HL-60 (cell line): ENCODE measurements at places on chromosomes 12 and 14.

GRCh38 chr12:51275088-51275487, 4.9 kb upstream of the SMAGP start:
- no peak for DNase-seq

GRCh38 chr12:122366685-122367475, 55.6 kb downstream of the CLIP1 start:
- DNase-seq: peak; percentile 18

DNA sequence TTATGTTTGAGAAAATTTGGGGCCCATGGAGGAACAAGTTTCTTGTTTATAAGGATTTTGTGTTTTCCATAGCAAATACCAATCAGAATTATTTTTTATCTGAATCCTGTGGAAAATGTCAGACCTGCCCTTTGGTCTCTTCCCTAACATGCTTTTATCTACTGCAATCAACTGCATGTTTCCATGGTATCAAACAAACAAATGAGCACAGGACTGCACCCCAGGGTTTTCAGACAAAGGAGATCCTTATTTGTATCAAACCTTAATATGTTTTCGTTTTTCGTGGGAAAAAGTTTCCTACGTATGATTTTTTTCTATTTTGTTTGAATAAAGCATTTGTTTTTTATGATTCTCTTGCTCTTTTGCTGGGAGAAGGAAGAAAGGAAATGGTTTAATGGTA, 91.1 kb downstream of the GPR135 start:
- no peak for DNase-seq

GRCh38 chr12:59861635-59862034, 265.8 kb downstream of the SLC16A7 start:
- DNase-seq: no peak

- DNase-seq: peak; percentile 92
These were observed 16.2 kb downstream of the PYGL start for GRCh38 chr14:50928002-50928635.

DNA sequence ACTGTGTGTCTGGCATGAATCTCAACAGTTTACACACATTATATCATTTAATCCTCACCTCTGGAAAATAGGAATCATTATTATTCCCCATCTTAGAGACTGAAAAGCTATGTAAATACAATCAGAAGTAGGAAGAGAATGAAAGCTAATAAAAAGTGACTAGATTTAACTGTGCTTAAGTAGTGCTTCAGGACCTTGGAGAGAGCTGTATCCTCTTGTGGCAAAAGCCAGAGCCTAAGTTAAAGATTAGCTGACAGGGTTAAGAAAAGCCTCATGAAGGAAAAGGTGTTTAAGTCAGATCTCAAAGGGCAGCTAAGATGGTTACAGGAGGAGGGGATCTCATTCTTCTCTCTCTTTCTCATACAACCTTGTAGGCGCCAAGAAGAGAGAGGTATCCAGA, 65.3 kb upstream of the TMEM233 start:
- DNase-seq: no peak

GRCh38 chr12:9673404-9674225, 4.1 kb downstream of the CLEC2D start:
- DNase-seq: no peak

- no peak for DNase-seq
These were observed 21.3 kb downstream of the GCH1 start for GRCh38 chr14:54881235-54881760.

DNA sequence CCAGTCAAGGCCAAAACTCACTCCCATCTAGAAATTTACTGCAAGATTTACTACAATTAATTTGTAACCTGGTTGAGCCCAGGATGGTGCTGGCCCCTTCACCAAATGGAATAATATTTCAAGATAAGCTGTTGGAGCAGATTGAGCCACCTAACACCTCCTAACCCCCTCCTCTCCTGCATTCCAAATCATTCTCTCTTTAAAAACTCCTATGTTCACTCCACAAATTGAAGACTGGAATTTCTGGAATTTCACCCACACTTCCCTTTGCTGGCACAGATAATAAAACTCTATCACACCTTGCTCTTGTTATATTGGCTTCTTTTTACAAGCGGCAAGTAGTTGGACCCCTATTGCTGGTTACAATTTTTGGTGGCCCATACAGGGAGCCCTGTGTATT, 41.7 kb downstream of the MIS18BP1 start:
- no peak for DNase-seq

GRCh38 chr14:44316647-44317440, 190.2 kb downstream of the FSCB start:
- DNase-seq: peak; percentile 7

- DNase-seq: peak; percentile 69
These were observed 11.1 kb upstream of the KRT7 start for GRCh38 chr12:52221912-52222457.

DNA sequence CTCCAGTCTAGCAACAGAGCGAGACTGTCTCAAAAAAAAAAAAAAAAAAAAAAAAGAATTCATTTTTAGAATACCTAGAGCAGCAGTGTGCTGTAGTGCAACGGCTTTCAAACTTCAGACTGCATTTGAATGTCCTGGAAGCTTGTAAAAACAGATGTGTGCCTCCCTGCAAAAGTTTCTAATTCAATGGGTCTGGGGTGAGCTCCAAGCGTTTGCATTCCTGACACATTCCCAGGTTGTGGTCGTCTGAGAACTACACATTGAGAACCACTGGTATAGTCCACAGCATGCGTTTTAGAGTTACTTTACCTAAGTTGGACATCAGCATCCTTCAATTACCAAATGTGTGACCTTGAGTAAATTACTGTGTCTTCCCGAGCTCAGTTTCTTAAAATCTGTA, 816.8 kb downstream of the NRXN3 start:
- no peak for DNase-seq

GRCh38 chr12:51746416-51746815, 102.1 kb downstream of the FIGNL2 start:
- no peak for DNase-seq

- DNase-seq: no peak
These were observed 17.1 kb upstream of the SAMD4A start for GRCh38 chr14:54549862-54550261.

GRCh38 chr12:81170072-81170471, 92.2 kb downstream of the ACSS3 start:
- DNase-seq: no peak

DNA sequence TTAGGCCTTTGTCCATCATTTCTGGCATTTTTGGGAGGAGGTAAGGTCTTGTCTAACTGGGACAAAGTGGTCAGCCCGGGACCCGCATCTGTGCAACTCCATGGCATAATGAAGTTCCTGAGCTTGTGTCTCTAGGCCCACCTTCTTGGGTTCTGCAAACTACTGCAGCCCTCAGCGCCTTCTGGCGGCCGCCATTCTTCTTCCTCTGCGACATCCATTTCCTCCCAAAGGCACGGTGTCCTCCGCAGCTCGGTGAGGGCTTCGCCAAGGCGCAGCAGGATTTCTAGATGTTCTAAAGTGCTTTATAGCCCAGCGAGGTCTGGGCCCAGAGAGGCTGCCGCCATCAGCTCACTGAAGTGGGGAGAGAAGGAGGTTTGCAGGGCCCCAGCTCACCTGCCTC, 134.4 kb upstream of the OR4E1 start:
- DNase-seq: no peak

GRCh38 chr12:113912760-113913329, 53.3 kb downstream of the RBM19 start:
- peak; percentile 64 for DNase-seq

DNA sequence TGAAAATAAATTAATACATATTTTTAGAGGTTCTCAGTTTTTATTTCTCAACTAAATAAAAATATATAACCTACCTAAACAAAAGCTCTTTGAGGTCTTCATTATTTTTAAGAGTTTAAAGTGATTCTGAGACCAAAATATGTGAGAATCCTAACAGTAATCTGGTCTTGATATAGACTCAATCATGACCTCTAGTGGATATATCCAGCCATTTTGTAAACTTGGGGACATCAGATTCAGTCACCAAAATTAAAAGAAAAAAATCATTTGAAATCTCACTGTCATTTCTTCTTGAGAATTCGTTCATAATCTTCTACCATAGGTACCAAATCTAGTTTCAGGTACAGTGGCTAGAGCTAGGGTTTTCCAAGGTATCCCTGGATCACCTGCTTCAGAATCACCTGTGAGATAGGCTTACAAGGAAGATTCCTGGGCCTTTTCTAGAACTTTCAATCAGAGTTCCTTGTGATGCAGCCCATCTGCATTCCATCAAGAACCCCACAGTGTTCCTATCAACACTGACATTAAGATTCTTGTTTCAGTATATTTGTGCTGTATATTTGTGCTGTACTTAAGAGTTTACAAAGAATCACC, 214.9 kb downstream of the ADAMTS20 start:
- peak; percentile 25 for DNase-seq

GRCh38 chr12:50615145-50615906, 110.5 kb downstream of the DIP2B start:
- no peak for DNase-seq

- DNase-seq: no peak
These were observed 69.2 kb upstream of the ARHGAP5 start for GRCh38 chr14:32007755-32008362.

GRCh38 chr14:98169170-98169587, 1102.8 kb downstream of the BCL11B start:
- no peak for DNase-seq

DNA sequence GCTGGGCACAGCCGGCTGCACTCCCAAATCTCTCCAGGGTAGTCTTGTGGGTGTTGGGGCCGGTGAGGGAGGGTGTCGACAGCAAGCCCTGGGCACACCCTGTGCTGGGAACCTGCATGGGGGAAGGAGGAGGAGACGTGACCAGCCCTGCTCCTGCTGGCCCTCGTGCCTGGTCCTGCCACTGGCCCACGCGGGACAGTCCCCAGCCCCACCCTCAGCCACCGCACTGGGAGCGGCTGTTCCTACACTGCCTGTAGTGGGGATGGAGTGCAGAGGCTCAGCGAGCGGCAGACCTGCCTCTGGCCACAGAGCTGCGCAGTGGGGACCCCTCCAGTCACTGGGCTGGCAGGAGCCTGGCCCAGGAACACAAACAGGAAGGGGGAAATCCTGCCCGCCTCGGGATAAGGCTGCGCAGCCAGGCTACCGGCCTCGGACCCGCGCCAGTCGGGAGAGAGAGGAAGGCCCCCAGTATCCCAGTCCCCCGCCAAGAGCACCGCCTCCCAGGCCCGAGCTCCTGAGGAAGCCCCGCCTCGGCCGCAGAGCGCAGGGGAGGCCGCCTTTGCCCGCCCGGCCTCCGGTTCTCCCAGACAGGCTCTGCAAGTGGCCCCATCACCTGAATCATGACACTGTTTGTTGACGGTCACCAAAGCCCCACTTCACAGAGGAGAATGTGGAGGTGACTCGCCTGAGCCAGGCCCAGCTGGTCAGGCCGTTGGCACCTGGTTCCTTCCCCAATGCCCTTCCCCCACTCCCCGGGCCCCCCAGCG, 10.6 kb downstream of the AHNAK2 start:
- no peak for DNase-seq

- no peak for DNase-seq
These were observed 167.8 kb downstream of the CHST11 start for GRCh38 chr12:104624529-104624928.

- no peak for DNase-seq
These were observed 52.3 kb downstream of the SOCS2 start for GRCh38 chr12:93624595-93625294.

- DNase-seq: no peak
These were observed 693.0 kb downstream of the LRFN5 start for GRCh38 chr14:42299692-42300091.

- no peak for DNase-seq
These were observed 479 bp downstream of the KDM5A start for GRCh38 chr12:388541-389141.

GRCh38 chr12:20366776-20367409, 1.4 kb upstream of the PDE3A start:
- no peak for DNase-seq

DNA sequence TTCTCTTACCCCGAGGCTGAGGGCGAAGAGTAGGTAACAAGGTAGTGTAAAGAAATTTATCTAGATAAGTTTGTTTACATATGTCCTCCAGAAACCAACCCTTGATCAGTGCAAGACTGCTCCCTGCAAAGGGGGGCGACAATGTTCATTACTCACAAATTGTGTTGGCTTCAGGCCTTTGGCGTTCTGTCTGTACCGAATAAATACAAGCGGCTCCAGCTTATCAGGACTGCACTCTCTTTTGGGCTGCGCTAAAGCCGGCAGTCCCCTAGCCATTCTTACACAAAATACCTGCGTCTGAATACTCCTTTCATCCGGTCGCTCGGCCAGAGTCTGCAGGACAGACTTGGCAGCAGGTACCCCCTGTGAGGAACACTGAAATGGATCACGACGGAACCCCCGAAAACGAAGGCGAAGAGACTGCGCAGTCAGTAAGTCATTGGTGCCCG, 116.4 kb downstream of the PPHLN1 start:
- no peak for DNase-seq

- DNase-seq: no peak
These were observed 7.8 kb downstream of the GLI1 start for GRCh38 chr12:57467212-57467874.

- DNase-seq: no peak
These were observed 43.6 kb downstream of the PTPRR start for GRCh38 chr12:70876952-70877351.

DNA sequence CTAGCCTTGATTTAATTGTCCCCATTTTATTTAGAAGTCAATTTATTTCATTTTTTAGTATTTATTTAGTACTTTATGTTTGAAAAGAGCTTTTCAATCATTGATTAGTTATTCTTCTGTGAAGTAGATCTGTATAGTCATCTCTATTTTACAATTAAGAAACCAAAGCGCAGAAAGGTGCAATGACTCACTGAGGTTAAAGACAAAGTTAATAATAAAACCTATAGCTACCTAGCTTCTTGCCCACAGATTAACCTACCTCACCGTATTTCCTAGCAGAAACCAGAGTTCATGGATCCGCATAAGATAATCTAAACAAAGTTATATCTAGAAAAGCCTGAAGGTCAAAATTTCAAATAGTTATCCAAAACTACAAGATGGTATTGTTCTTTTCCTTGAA, 176.4 kb downstream of the GRIN2B start:
- no peak for DNase-seq

- no peak for DNase-seq
These were observed 26.4 kb upstream of the SOS2 start for GRCh38 chr14:50257732-50258131.

- no peak for DNase-seq
These were observed 127.0 kb downstream of the APAF1 start for GRCh38 chr12:98771811-98772752.

- no peak for DNase-seq
These were observed 141.2 kb downstream of the MED13L start for GRCh38 chr12:116136340-116136739.

GRCh38 chr12:94149119-94149780, 873 bp downstream of the PLXNC1 start:
- no peak for DNase-seq

DNA sequence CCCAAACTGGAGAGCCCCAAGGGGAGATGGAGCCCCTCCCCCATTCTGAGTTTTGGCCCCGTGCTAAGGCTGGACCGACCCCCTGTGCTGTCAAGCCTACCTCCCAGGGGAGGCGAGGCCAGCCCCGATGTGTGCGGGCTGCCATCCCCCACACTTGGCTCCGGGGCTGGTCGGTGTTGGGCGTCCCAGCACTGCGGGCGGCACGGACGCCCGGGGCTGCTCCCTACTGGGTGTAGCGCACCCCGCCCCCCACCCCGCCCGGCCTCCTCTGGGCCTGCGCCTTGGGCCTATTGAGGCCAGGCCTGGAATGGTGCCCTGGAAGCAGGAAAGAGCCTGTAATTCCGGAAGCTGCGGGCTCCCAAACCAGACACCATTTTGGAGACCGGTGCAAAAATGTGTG, 2.6 kb downstream of the DCAF4 start:
- DNase-seq: no peak

GRCh38 chr12:247271-247670, 15.4 kb downstream of the SLC6A13 start:
- no peak for DNase-seq
